ENCODE measurements at places on chromosomes 4 and X. TPM values are rescaled to one million over a fixed set of nuclear protein-coding genes. Genes with fewer than 3 reads are reported as not detected.

DNA sequence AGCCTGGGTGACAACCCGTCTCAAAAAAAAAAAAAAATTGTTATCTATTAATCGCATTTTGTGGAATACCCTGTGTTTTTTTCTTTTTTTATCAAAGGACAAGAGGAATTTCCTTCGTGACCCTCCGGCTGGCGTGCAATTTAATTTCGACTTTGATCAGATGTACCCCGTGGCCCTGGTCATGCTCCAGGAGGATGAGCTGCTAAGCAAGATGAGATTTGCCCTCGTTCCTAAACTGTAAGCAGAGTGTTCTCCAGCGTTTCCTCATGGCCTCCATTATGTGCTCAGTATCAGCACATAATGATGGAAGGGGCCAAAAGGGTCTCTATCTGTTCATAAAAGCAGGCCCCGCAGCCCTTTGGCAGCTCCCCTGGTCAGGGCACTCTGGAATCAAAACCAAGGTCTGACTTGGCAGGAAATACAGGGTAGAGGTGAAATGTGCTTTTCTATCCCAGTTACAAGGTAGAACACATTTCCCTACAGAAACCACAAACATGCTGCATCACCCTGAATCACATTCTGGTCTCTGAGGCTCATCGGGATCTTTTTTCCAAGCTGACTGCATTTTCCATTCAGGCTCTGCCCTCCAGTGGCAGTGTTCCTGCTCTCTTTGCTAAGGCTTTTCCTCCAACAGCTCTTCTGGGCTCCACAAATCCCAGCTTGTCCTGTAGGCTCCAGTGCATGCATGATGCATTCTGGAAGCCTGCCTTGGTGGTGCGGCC lies 24.4 kb downstream of the SYAP1 start:
- DNase-seq = no peak

- no peak for DNase-seq
Observed at GRCh38 chrX:83008415-83008814, 499.7 kb upstream of the POU3F4 start.

- DNase-seq = no peak
Observed at GRCh38 chrX:153648358-153649177, 1.6 kb downstream of the DUSP9 start.

CFAP99 gene
- total RNA-seq = 0.41 TPM

BEX1 gene
- 46.8 TPM for total RNA-seq

All from WTC11 (cell line).